ENCODE measurements at places on chromosomes 16 and 17. TPM values are rescaled to one million over a fixed set of nuclear protein-coding genes. Genes with fewer than 3 reads are reported as not detected.

DNA sequence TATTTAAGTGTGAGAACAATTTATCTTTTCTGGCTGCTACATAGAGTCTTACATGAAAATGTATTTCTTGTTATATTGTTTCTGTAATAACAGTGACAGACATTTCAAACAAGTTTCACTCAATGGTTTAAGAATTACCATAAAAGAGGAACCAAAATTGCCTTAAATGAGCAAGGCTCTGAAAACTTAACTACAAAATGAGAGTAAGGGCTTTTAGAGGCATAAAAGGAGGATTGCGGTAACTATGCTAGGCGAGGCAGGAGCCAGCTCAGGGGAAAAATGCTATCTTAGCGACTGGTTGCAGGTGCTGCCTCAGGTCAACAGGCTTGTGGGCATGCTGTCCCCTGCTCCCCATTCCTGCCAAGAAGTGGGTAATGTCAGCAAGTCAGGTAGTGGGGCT lies 81.7 kb upstream of the MSI2 start:
- DNase-seq: no peak

GRCh38 chr16:80263848-80264694 lies 276.7 kb upstream of the DYNLRB2 start:
- DNase-seq: no peak

NPIPB13 gene
- total RNA-seq: 11.4 TPM

MFAP4 gene
- not detected for total RNA-seq

GRCh38 chr17:17492571-17492970 lies 3.6 kb downstream of the RASD1 start:
- no peak for DNase-seq

DNA sequence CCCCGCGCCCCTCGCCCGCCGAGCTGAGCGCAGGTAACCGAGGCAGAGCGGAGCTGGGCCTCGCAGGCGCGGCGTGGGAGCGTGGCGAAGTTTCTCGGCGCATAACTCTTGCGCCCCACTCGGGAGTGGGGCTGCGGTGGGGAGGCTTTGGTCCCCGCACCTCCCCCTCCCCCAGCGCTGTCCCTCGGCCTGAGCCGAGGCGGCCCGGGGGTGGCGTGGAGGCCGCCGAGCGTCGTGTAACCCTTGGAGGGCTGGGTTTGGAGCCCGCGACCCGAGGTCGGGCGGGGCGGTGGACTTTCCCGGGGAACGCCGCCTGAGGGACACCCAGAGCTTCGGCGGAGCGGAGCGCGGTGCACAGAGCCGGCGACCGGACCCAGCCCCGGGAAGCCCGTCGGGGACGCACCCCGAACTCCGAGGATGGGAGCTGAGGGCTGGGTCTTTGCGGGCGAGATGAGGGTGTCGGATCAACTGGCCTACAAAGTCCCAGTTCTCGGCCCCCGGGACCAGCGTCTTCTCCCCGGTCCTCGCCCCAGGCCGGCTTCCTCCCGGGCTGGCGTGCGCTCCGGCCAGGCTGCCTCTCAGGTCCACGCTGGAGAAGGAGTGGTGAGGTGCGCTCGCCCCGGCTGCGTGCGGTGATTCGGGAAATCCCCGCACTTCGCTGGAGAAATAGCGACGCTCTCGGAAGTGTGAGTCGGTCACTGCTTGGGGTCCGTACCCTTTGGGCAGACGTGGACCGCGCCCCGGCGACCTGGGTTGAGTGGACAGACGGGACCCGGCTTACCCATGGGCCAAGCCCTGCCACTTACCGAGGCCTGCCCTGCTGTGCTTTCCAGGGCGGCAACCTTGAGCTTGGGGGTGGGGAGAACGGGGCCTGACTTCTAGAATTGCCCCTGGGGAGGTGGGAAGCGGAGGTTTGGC lies 168.4 kb downstream of the RAB11FIP4 start:
- no peak for DNase-seq

GRCh38 chr17:63463771-63464170 lies 13.1 kb upstream of the ACE start:
- no peak for DNase-seq

DNA sequence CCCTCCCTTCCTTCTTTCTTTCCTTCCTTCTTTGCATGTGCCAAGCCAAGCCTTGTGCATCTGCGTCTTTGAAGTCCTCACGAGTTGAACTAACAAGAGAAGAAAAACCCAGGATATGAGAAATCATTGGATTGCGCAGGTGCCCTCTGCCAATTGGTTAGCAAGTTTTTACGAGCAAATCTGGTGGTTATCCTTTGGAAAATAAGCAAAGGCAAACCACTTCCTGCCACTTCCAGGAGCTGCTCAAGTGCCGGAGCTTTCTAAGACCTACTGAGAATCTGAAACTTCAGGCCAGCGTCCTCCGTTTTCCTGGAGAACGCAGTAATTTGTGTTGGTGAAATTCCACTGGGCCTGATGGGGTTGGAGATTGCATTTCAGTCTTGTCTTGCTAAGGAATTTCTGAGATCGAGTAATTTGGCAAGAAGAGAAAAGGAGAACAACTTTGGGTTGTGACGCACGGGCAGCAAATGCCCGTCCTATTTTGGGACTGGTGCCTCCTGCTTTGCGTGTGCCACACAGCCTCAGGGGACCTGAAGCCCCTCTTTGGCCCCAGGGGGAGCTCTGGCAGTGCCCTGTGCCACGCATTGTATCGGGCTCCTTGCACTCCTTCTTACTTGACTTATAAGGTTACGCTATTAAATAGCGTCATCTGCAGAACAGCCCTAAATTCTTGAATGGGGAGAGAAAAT lies 56.4 kb downstream of the CMIP start:
- DNase-seq: no peak

DNA sequence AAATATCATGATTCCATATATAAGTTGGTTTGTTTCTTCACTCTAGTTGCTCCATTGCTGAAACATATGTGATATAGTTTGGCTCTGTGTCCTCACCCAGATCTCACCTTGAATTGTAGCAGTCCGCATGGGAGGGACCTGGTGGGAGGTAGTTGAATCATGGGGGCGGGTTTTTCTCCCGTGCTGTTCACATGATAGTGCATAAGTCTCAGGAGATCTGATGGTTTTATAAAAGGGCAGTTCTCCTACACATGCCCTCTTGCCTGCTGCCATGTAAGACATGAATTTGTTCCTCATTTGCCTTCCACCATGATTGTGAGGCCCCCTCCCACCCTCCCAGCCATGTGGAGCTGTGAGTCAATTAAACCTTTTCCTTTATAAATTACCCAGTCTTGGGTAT lies 915.5 kb downstream of the KCNJ2 start:
- no peak for DNase-seq

CCL4 gene
- 3.9 TPM for total RNA-seq

NPIPA3 gene
- total RNA-seq: 3.1 TPM

GRCh38 chr16:3149630-3150345 lies 15.0 kb downstream of the ZNF213 start:
- peak; percentile 45 for DNase-seq

- no peak for DNase-seq
Observed at GRCh38 chr16:62503073-62503472, 466.8 kb upstream of the CDH8 start.

- DNase-seq: peak; percentile 39
Observed at GRCh38 chr16:84138824-84139627, 6.0 kb downstream of the HSDL1 start.

BAIAP3 gene
- 1.6 TPM for total RNA-seq

DNA sequence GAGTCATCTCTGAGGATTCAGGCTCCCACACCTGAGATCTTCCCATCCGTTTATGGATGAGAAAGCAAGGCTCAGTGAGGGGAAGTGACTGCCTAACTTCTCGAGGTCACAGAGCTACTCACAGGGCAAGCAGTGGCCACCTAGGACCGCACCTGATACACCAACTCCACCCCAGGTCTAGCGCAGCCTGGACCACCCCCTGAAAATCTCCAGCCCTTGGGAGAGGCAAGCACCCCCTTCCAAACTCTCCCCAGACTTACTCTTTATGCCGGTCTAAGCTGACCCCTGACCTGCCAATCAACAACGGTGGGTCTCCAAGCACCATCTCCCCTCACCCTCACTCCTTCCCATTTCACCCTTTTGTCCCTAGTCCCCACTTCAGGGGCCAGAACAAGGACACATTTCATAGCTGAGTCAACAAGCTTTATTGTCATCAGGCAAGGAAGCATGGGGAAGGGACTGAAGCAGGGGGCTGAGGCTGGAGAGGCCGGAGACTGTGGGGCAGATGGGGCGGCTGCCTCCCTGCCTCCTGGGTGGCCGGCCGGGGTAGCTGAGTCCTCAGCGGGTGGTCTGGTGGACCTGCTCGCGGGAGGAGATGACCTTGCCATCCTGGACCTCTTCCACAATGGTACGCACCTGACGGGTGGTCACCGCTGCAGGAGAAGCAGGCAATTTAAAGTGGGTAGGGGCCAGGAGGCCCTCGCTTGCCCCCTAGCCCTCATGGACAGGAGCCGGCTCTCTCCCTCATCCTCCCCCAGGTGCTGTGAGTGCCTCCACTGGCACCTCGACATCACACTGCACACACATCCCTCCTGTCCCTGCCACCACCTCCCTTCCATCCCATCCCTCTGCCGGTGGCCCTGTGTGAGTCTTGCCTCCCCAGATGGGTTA lies 5.1 kb downstream of the KRT17 start:
- DNase-seq: no peak

DNA sequence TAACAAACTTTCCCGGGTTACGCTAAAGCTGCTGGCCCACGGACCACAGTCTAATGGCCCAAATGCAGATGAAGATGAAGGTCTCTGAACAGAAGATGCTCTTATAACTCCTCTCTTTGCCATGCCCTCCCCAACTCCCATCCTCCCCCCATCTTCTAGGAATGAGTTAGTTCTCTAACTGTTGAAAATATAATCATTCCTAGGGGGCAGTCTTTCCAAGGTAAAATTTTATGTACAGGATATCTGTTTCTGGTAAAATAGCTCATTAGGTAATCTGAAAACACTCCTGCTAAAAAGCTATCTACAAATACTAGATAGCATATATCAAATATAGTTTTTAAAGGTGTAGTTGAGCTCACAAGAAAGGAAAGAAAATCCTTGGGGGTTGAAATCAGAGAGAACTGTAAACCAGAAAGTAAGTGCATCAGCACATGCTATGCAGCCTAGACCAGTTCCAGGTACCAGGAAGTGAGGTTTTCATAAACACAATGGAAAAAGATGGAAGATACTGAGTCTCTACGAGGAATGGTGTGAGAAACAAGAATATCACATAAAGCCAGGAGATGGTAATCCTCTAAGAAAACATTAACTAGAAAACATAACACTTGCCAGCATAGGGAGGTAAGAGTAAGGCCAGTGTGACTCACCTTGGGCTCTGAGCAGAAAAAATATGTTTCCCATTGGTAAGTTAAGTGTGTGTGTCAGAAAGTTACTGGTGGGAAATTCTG lies 38.1 kb downstream of the CMC2 start:
- no peak for DNase-seq

DNA sequence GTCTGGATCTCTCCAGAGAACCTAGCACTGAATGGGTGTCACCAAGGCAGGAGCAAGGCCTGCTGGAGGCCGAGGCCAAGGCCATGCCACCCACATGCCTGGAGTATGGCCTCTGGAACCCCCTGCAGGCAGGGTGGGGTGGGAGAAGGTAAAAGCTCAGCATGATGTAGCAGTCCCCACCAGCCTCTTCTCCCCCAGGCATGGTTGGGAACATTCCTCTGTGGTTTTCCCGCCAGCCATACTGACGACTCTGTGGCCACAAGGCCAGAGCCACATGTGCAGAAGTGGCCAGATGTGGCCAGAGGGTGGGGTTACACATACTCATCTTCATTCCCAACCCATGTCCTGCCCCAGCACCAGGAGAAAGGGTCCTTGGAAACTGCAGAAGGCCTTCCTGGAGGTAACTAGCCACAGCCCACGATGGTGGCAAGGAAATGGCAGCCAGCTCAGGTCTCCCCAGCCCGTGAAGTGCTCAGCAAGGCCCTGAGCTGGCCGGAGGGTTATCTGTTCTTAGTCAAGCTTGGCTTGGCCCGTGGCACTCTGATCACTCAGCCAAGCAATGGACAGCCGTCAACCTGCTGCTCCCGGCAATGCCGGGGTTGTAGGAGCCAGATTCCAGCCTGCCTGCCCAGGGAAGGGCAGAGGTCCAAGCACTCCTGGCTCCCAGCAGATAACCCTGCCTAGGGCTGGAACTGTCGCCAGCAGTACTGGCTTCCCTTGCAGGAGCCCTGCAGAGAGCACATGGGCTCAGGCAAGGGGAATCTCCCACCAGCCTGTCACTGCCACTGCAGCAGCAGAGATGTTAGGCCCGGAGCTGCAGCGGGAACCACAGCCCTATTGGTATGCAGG lies 26.1 kb downstream of the HDAC5 start:
- no peak for DNase-seq

SP2 gene
- 33.8 TPM for total RNA-seq

DNA sequence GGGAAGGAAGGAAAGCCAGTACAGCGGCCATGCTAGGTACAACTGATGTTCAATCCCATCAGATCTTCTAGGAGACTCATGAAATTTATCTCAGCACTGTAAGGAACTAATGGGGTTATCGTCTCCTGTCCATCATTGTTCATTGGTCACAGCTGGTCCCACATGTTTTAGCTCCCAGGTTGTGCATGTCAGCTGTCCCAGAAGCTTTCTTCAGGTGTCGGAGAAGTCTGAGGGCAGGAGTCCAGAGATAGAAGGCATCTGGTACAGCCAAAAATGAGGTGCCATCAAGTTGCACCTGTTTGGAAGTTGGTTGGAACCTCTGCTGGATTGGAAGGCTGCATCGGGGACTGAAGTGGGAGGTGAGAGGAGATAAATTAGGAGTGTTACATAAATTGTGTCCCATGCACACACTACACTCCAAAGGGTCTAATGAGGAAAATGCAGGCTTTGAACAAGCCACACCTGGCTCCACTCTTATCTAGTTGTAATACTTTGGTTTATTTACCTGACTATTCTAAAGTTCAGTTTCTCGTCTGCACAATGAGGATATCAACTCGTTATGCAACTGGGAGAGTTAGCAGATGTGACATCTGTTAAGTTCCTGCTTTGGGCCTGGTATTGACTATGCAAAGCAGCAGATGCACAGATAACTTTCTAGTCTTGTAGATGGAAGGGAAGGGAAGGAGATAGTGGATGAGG lies 62.9 kb downstream of the MAP2K6 start:
- DNase-seq: no peak

GRCh38 chr16:48384520-48385252 lies 527 bp downstream of the SIAH1 start:
- DNase-seq: peak; percentile 37

GRCh38 chr17:61487989-61488595 lies 35.9 kb downstream of the TBX4 start:
- no peak for DNase-seq

TMC7 gene
- total RNA-seq: not detected

DNA sequence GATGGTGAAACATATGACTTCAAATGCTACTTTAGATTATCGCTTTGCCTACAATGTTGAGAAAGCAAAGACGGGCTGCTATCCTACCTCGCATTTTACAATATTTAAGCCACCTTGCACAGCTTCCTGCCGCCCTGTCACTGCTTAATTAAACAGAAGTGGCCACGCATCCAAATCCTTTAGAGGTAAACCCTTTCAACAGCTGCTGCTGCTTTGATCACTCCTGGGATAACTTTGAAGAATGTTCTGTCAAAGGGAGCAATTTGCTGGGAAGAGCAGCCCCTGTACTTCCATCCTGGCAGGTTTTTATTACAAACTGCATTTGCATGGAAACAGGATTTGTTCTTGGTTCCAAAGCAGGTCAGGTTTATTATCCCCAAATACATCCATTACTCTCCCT lies 24.2 kb upstream of the SSTR2 start:
- DNase-seq: no peak
